AG04450 (cell line): ENCODE measurements at places on chromosomes 12 and 14.
A peak's percentile ranks its signal among the peaks of the same experiment; 100 is the strongest.

DNA sequence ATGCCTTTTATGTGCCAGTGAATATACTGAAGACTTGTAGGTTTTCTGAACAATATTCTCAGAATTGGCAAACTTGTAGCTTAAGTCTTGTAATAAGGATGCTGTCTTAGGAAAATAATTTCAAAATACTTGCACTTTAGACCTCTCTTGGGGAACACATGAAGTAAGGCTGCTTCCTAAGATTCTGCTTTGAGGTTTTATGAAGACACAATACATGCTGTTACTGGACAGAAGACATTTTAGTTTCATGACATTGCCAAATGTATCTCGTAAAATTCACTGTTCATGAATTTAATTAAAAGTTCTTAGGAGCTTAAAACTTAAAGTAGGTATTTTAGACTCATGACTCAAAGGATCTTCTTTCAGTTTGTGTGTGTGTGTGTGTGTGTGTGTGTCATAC, 80.7 kb downstream of the RAD51B start:
- no peak for DNase-seq

DNA sequence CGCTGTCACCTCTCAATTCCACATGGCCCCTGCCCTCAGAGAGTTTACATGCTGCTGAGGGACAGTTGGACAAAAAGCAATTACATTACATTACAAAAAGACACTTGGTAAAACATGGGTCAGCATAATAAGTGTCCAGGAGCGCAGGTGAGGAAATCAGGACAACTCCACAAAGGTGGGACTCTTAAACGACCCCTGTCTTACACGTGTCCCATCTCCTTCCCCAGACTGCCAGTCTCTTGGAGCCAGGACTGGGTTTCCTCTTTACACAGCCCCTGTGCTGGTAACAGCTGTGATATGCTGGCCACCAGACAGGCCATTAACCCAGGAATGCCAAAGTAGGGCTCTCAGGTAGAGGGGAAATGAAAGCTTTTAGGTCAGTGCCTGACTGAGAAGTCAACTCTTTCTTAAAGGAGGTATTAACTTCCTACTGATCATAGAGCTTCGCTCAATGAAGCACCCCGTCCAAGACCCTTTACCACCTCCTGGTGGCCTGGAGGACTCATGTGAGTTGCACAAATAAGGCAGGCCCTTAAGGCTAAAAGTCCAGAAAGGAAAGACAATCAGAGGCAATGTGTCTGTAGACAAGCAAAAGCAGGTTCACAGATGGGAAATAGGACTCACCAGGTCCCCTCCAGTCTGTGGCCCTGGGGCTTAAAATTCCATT, 55.5 kb downstream of the ANO2 start:
- no peak for DNase-seq

DNA sequence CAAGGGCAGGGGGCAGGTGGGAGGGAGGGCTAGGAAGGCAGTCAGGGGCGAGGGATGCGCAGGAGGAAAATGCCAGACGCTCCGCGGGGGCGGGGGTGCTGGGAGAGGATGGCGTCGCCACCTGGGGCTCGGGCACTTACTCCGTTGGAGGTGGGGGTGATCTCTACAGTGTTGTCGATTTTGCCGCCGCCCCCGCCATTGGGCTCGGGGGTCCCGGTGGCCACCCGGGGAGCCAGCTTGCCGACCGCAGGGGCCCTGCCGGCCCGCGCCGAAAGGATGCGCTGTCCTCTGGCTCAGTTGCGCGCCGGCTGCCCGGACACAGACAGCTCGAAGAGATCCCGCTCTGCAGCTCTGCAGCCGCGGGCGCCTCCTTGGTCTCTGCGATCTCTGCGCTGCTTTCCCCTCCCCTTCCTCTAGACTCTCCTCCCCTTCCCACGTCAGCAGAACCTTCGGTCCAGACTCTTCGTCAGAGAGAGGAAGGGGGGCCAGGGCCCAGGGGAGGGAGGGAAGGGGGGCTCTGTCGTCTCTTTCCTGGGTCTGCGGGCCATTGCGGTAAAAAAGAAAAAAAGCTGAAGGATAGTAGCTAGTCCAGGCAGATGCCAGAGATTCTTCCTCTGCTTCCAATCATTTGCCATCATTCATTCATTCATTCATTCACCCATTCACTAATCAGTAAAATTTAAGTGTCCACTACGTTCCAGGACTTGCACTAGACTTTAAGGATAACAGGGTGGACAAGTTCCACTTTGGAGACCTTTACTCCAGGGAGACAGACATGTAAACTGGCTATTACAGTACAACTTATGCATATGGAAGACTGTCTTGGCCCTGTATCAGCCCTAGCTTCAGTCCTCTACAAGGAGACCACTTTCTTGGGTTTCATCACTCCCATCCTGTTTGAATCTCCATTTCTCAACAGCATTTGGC, at the start of gene SLC22A17:
TSS of gene SLC22A17 (minus strand) at position 382 of the 927 bp plus-strand sequence.
- DNase-seq = peak; percentile 81

GRCh38 chr14:32980902-32981501, 42.3 kb downstream of the NPAS3 start:
- DNase-seq = no peak
